Stimulated activated CD4-positive, alpha-beta T cell treated with anti-CD3 and anti-CD28 coated beads, Interleukin-12 subunit alpha, Interleukin-12 subunit beta, amount 100 ng/mL, for 48 hours (primary cell): ENCODE measurements at places on chromosomes 7 and 10.

- DNase-seq, result no peak
Measured at GRCh38 chr7:135602304-135602703, 44.6 kb downstream of the NUP205 start.

DNA sequence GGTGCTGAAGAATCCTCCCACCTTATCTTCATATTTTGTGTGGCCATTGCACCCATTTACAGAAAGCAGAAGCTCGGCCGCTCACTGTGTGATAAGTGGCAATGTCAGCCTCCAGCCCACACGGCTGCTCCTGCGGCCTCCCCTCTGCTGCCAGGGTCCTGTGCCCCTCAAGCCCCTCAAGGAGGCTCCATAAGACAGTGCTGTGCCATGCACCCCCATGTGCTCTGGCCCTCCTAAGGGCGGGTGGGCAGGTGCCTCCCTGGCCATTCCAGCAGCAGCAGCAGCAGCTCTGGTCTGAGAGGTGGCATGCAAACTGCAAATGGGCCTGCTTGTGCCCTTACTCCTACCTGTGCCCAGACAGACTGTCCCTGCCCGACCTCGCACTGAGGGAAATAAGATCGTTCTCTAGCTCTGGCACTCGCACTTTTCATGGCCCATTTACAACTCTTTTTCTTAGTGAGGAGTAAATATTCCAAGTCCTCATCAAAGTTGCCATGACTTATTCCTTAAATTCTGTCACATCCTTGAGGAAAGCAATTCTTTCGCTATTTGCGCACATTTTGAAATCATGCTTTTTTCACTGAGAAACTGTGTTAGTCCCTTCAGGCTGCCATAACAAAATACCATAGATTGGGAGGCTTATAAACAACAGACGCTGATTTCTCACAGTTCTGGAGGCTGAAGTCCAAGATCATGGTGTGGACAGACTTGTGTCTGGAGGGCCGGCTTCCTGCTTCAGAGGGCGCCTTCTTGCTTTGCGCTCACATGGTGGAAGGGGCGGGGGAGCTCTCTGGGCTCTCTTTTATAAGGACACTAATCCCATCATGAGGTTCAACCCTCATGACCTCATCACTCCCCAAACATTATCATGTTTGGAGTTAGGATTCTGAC, 187.8 kb downstream of the COBL start:
- no peak for DNase-seq

DNA sequence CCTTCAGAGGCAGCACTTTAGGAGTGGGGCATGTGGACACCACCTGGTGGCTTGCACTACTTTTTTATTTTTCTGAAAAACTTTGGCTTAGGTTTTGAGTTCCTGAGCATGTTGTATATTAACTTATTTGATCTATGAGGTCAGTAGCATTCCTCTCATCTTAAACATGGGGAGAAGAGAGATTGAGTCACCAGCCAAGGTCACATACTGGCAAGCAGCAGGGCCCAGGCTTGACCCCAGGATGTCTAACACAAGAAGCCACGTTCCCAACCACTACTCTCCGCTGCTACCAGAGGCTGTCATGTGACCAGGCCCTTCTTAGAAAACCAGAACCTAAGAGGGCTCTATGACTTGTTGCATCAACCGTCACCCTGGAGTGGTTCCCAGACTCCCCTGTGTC, 210.3 kb upstream of the GPR26 start:
- DNase-seq, result no peak

GRCh38 chr10:16314259-16314658, 122.6 kb upstream of the PTER start:
- no peak for DNase-seq

DNA sequence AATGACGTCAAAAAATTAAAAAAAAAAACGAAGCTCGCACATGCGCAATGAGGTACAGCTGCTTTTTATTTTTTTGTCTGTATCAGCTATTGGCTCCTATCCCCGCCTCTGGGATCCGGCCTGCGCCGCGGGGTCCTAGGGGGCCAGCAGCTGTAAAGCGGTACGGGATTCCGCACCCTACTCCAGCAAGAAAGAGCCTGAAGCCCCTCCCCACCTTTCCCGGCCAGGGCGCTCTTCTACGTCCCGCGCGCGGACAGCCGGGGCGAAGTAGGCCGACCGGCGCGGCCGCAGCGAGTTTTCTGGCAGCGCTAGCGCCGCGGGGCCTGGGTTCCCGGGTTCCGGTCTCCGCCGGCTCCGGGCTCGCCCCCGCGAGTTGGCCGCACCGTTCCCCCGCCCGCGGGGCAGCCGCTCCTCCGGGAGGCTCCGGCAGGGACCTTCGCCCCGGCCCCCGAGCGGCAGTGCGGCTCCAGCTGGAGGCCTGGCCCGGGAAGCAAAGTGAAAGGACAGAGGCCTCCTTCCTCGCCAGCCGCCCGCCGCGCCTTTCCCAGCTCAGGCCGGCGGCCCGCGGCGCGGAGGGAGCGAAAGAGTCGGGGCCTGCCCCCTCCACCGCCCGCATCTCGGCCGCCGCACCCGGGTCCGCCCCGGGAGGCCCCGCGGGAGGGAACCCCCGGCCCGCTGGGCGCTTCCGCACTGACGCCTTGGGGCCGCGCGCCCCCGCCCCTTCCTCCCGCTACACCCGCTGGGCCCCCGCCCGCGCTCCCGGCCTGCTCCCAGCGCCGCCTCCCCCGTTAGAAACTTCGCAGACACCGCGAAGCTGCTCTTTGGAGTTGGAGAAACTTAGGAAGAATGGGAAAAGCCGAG, 4.7 kb upstream of the SPAG6 start:
- no peak for DNase-seq
